ENCODE measurements at places on chromosomes 16 and 17.

DNA sequence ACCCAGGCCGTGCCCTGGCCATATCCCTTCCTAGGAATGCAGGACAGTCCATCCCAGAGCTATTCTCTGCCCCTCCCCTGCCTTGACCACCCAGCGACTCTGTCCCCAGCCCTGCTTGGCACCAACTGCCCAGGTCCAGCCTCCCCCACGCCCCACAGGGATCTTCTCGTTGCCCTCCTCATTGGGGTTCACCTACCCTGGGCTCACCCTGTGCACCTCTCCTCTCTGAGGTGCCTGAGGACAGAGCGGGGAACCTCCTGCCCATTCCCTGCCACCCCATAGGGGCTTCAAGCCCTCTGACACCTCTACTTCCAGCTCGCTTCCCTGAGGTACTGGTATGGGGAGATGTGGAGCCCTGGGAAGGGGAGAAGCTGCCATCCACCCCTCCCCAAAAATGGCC is 6.2 kb upstream of the MPP2 start:
- no peak for DNase-seq

DNA sequence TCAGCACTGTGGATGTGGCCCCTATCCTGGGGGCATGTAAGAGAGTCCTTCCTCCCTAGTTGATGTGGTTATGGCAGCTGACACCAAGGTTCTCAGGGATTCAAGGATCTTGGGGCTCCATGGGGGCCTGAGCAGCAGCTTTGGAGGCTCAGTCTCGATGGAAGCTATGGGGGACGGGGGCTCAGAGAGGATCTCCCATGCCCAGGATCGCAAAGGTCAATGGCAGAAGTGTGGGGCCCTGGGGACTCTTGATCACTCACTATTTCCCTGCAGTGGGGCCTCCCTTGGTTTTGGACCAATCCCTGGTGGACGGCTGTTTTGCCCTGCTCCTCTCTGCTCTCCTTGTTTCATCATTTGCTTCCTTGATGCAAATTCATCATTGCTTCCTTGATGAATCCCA is 885.9 kb downstream of the CDH8 start:
- DNase-seq, result no peak

DNA sequence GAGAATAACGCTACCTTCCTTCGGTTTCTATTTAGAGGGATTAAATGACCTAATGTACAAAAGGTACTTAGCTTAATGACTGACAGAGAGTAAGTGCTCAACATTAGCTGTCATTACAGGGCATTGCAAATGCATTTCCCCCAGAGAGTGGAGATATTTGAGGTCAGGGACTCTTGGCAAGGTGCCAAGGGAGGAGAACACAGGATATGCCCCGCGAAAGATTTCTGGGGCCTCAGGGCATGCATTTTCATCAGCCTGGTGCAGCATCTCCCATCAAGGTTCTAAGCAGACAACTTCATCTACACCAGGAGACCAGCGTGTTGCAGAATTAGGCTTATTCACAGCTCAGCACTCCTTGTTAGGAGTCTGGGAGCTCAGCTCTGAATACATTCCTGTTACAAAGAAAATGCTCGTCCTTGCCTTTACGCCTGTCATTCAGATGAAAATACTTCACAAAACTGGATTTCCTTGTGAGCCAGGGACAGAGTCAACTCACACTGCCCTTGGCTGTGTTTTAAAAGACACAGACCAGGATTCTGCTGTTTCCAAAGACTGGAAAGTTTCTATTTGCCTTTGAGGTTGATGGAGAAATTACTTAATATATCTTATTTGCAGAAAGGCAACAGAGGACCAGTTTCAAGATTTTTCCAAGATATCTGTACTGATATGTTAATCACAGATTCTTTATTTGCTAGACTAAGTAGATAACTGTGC is 108.2 kb downstream of the VAT1L start:
- no peak for DNase-seq

DNA sequence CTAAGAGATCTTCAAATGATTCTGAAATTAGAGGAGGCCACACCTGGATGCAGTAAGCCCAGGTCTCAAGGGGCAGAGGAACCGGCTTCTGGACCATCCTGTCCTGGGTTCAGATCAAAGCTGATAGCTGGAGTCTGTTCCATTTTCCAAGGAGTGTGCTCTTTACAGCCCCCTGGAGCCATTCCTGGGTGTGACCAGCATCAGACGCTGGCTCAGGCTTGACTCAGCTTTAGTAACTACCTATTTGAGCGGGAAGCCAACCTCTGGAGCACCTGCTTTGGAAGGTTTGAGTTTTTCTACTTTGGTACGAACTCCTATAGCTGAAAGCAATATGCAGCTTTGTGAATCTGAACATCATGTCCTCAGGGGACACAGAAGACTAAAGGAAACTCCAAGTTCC is 12.9 kb upstream of the BBS2 start:
- no peak for DNase-seq

DNA sequence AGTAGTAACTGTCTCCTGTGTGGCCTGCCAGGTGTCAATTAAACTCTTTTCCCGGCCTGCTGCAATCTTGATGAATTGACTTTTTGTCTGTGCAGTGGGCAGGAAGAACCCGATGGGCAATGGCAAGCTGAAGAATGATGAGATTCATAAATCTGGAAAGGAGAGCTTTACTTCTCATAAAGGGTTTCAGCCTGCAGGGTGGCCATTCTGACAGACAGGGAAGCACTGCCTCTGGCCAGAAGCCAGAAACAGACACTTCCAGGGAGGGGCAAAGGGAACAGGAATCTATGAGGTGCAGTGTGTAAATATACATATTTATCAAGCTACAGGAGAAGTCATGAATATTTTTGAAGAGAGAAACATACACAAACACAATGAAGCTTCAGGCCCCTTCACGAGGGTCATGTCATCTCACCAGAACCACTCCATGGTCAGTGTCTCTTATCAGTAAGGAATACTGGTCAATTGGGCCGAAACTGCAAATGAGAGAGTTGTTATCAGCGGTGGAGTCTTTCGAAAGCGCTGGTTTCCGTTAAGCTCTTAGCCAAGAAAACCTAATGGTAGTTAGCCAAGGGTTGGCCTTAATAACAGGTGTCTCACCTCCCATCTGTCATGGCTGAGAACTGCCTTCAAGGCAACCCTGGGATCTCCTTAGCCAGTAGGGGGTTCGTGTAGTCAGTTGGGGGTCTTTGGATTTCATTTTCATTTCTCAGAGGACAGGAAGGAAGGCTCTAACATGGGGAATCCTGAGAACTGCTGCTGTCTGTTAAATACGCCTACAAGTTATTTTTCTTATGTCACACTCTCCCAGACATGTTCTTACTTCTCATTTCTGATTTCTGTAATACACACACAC is 1.2 kb upstream of the NARF start:
- peak; percentile 39 for DNase-seq

DNA sequence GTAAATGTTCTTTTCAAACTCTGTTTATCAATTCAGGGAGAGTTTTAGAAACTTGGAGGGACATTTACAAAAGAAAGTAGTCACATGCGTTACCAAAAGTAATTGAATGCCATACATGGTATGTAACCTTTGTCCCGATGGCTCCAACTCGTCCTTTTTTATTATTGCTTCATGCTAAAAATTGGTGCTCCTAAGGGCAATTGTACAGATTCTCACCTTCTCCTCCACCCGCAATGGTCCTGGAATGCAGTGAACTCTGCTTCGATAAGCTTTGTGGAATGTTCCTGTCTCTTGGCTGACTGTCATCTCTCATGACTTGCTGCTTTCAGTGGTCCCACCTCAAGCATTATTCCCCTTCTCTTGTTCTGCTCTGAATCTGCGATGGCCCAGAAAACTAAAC is 20.9 kb downstream of the GNAO1 start:
- no peak for DNase-seq

DNA sequence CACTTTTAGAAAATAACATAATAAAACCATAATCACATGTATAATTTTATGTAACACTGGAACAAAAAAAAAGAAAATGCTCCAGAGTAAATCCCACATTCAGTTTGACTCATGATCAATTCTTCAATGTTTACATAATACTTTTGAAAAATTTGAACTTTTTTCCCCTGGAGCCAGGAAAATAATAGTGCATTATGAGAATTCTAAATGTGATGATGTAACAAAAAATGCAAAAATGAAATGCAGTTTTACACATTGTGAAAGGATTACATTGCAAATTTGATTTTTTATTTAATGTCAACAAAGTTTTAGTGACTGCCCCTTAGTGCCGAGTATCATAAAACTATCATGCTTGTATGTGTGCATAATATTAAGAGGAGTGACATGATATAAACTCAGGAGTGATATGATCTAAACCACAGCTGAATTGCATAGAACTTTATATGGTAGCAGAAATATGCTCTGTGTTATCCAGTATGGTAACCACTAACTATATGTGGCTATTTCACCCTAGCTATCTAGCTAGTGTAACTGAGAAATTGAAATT is 238.2 kb downstream of the CDH8 start:
- DNase-seq, result no peak

- no peak for DNase-seq
Observed at GRCh38 chr17:40025559-40025958, 10.3 kb downstream of the CSF3 start.

GRCh38 chr16:23535901-23536300 is 21.2 kb downstream of the EARS2 start:
- DNase-seq, result no peak

DNA sequence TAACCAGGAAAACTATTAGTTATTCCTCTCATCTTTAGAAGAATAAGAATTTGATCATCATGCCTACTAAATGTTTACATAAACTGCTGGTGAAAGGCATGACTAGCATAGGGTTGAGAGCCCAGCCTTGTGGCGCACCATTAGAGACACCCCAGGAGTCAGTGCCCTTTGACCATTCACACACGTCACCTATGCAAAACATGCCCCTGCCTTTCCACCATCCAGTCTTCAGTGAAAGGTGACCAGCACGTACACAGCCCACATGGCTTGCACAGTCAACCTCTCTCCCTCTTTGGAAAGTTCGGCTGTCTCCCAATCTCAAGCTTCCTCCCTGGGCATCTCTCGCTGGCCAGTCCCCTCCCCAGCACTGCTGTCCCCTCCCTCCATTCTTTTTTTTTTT is 150.3 kb downstream of the ENGASE start:
- no peak for DNase-seq

DNA sequence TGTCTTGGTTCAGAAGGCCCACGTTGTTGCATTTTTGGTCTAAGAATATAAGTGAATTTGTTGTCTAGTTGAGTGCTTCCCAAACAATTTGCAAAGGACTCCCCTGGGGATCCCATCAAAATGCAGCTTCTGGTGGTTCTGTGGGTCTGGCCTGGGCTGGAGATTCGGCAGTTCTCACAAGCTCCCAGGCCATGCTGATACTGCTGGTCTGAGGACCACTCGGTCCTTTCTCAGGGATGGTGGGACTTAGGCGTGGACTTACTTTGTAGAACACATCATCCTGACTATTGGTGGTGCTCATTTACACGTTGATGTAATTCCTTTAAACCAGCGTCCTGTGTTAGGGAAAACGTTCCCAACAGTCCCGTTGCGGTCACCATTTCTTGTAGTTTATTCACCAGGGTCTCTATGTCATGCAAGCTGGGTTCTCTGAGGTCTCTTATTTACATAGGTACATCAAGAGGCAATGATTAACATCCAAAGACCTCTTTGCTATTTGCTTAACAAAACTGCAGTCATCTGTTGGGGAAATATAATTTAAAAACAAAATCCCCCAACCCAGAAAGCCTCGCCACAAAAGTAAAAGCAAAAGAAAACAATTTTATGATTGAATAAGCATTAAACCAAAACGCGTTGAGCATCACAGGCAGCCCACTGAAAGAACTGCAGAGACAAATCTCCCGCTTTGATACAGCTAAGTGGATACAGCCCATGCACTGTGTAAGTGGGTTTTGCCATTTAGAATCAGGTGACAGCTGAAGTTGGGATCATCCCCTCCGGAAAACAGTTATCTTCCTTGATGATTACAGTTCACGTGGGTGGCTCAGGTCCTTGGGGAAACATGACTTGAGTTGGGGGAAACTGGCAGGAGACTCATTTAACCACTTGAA is 39.0 kb upstream of the SEC14L1 start:
- no peak for DNase-seq

DNA sequence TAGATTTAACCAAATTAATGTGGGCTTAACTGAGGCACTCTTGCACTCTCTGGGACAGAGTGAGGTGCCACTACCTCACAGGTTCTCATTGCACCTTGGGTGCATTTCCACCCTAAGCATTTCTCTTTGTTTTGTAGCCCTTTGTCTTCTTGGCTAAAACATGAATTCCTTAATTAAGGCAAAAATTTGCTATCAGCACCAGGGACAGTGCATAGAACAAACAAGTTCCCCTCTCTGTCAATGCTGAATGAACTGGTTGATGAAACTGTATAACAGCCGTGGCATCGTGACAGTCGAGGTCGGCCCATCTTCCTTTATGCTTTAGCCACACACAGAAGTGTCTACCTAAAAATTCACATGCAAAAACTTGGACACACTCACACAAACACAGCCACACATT is 74.8 kb downstream of the HS3ST2 start:
- DNase-seq, result no peak

- peak; percentile 73 for DNase-seq
Observed at GRCh38 chr17:5706577-5707210, 122.4 kb upstream of the NLRP1 start.

DNA sequence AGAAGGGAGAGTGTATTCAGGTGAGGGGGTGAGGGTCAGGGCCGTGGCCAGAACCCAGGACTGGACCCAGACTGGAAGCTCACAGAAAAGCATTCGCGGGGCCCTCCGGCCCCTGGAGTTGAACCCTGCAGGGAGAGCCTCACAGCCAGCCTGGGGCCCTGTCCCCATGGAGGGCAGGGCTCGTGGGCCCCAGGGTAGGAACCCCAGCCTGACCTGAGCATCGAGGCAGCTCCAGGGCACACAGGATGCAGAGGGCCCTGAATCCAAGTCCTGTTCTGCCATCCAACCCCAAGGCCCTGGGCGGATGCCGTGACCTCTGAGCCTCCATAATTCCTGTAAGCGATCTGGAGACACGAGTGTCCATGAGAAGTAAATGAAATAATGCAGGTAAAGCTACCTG is 79.1 kb downstream of the MGAT5B start:
- DNase-seq, result no peak

DNA sequence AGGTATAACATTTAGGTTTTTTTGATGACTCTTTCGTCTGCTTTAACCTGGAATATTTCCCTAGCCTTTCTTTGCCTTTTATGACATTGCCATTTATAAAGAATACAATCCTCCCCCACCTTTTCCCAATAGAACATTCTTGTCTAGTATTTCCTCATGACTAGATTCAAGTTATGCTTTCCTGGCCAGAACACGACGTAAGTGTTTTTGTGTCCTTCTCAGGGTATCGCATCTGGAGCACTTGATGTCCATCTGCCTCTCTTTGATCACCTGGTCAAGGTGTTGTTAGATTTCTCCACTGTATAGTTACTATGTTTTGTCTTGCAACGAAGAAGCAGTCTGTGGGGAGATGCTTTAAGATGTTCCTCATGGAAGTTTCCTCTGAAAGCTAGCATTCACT is 87.4 kb downstream of the MSI2 start:
- DNase-seq, result no peak

GRCh38 chr16:17302214-17302613 is 168.5 kb downstream of the XYLT1 start:
- DNase-seq, result no peak
